Erythroblast (primary cell): ENCODE measurements at places on chromosomes 2 and 18.

GRCh38 chr2:66960161-66960560 lies 437.0 kb upstream of the ETAA1 start:
- DNase-seq, result no peak

GRCh38 chr2:219516888-219517287 lies 2.6 kb downstream of the ASIC4 start:
- DNase-seq, result no peak

GRCh38 chr2:144217853-144218633 lies 301.9 kb downstream of the ZEB2 start:
- no peak for DNase-seq

DNA sequence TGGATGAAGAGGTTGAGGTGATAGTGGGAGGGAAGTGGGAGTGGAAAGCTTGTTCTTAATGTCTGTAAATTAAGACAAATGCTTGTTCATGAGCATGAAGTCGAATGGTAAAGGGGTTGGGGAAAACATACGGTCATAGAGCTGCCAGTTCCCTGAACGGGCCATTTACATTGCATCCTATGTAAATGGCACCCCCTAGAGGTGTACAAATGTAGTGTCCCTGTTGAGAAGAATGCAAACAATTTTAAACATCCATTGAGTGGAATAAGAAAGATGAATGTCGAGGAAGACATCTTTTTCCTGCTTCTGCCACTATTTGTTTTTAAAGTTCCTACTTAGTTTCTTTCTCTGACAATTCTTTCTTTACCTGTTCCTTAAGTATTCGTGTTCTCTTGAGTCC lies 155.7 kb downstream of the RDH14 start:
- peak; percentile 4 for DNase-seq

GRCh38 chr2:134232461-134232860 lies 21.4 kb upstream of the MGAT5 start:
- no peak for DNase-seq

GRCh38 chr2:224444021-224444420 lies 42.1 kb upstream of the FAM124B start:
- DNase-seq, result peak; percentile 11

DNA sequence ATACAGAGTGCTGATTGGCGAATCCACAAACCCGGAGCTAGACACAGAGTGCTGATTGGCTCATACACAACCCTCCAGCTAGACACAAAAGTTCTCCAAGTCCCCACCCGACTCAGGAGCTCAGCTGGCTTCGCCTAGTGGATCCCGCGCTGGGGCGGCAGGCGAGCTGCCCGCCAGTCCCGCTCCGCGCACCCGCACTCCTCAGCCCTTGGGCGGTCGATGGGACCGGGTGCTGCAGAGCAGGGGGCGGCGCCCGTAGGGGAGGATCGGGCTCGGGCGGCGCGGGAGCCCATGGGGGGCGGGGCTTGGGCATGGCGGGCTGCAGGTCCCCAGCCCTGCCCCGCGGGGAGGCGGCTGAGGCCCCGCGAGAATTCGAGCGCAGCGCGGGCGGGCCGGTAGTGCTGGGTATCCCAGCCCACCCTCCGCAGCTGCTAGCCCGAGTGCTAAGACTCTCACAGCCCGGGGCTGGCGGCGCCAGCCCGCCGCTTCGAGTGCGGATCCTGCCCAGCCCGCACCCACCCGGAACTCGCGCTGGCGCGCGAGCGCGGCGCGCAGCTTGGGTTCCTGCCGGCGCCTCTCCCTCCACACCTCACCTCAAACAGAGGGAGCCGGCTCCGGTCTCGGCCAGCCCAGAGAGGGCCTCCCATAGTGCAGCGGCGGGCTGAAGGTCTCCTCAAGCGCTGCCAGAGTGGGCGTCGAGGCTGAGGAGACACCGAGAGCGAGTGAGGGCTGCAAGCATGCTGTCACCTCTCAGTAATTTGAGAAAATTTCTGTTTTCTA lies 75.5 kb upstream of the ATP5MC3 start:
- DNase-seq, result no peak

- no peak for DNase-seq
These were observed 106.3 kb upstream of the CDCA7 start for GRCh38 chr2:173248381-173248780.

GRCh38 chr2:11775384-11775783 lies 29.0 kb downstream of the LPIN1 start:
- DNase-seq, result no peak

- DNase-seq, result peak; percentile 47
These were observed 15.4 kb upstream of the MLPH start for GRCh38 chr2:237471438-237472186.

DNA sequence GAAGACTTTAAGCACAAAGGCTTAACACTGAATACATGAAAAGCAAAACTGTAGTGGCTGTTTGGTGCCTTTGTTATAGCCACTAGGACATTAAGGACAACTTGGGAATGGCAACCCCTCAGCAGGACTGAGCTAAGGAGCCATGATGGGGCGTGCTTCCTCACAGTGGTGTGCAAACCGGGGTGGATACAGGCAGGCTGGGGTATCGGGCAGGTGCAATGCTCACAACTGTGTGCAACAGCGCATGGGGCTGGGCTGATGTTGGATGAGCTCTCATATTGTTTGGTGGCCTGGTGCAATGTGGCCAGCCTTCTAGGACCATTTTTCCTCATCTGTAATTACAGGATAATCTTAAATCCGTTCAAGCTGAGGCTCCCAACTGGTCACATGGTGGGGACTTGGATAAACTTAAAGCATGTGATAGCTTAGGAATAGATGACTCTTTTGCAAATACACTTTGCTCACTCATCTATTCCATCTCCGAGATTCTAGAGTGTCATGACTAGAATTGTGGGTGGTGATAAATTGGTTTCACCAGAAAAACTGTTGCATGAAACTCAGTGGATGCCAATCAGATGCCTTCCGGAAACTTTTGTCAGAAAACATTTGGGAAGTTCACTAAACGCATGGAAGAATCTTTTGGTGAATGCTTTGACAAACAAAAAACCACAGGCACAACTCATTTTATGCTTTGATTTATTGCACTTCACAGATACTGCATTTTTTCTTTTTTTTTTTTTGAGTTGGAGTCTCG lies 116.5 kb downstream of the PXDN start:
- no peak for DNase-seq

- peak; percentile 75 for DNase-seq
These were observed 543 bp downstream of the HADHB start for GRCh38 chr2:26245231-26245732.

DNA sequence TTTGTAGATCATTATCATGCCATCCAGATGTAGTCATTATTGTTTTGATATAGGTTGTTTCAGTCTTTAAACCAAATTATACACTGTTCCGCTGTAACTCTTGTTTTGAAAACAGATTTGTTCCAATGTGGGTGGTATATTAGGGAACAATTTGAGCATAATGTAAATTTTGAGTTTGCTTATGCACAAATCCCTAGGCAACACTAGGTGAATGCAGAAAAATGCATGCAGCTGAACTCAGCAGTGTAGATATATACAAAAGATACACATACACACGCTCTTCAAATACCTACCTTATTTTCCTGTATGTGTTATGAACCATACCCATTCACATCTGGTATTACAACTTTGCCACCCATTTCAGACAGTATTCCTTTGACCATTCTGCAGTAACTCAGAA lies 35.8 kb downstream of the MSH2 start:
- DNase-seq, result no peak

DNA sequence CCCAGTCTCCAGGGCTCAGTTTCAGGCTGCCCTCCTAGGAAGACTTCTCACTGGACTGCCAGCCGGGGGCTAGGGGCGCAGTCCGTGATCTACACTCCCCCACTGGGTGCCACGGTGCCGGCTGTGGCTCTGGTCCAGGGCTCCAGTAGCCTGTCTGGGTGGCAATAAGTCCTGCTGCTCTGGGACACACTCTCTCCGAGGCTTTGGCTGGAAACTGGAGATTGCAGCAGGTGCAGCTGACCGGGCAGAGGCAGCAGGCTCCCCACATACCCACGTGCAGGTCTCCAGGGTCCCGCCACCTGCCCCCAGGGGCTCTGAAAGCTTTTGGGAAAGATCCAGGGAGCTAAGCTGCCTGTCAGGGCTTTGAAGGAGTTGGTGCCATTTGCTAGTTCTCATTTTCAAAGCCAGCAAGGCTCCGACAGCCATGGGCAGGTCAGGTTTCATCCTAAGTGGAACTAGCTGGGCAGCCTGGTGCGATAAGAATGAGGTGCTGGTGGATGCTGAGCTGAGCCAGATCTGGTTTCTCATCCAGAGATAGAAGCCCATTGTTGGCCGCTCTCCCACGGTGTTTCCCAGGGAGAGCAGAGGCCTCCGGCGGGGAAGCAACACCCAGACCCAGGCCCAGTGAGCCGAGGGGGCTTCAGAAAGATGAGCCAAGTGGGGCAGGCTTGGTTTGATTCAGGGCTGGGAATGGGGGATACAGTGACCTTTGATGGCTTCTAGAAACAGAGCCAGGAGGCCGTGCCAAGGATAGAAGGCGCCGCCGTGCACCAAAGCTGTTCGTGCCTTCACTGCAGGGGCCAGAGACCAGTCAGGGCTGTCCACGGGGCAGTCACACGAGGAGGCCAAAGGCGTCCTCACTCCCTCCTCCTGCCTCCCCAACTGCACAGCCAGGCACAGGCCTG lies 141.7 kb upstream of the GPC1 start:
- DNase-seq, result no peak

GRCh38 chr18:68803356-68803755 lies 5.5 kb downstream of the CCDC102B start:
- no peak for DNase-seq

GRCh38 chr2:62971936-62972335 lies 78.7 kb upstream of the OTX1 start:
- DNase-seq, result no peak

GRCh38 chr2:101188683-101189405 lies 37.7 kb upstream of the TBC1D8 start:
- DNase-seq, result no peak

DNA sequence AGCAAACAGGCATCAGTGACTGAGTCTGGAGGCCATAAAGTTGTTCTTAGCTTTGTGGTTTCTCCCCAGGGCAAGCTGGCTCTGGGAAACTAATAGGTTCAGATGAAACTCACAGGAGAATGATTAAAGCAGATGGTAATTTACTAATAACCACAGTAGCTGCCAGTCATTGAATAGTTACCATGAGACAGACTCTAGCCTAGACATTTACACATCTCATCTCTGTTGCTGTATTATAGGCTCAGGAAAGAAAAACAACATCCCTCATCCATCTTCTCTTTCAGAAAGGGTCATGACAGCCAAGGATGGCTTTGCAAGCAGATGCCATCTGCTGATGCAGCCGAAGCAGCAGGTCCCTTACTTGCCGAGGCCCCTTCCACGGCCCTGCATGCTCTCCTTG lies 314.0 kb upstream of the ID2 start:
- DNase-seq, result no peak

- DNase-seq, result peak; percentile 37
These were observed 9.6 kb upstream of the LRP1B start for GRCh38 chr2:142140434-142140845.

DNA sequence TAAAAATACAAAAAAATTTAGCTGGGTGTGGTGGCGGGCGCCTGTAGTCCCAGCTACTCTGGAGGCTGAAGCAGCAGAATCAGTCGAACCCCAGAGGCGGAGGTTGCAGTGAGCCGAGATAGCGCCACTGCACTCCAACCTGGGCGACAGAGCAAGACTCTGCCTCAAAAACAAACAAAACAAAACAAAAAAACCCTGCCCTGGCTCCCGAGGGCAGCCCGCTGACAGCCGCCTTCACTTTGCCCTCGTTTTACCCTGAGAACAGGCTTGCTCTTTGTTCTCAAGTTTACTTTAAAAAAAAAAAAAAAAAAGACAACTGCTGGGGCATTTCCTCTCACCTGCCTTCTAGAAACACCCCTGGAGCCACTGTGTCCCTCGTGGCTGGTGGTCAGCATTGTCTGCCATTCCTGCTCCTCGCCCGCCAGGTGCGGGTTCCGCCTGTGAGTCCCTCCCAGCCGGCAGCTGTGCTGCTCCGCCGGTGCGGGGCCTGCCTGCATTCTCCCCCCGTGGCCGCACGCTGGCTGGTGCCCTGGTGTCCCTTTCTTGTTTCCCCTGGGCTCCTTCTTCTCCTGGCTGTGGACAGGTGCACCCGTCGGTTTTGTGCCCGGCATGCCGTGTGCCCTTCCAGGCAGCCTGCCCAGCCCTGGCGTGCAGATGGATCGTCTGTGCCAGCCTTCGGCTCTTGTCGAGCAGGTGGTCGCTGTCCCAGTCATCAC lies 105.7 kb downstream of the USP40 start:
- DNase-seq, result no peak

DNA sequence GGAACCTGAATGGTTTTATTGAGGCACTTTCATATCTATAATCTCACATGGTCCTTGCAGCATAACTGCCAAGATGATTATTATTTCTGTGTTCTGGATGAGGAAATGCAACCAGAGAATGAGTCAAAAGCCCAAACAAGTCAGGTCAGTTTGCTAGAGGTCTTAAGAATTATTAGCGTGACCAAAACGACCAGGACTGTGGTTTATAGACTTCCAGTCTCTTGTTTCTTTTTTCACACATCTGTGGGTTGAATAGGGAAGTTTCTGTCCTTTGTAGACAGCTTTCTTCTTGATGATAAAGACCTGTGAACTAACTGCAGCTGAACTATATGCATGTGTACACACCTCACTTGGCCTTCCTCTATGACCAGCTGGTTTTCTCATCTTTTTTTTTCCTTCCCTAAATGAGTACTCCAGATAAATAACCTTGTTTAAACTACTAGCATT lies 13.9 kb downstream of the ADAM23 start:
- DNase-seq, result no peak

GRCh38 chr18:33853187-33853586 lies 275.2 kb downstream of the ASXL3 start:
- DNase-seq, result no peak

- DNase-seq, result no peak
These were observed 59.4 kb downstream of the MMADHC start for GRCh38 chr2:149527998-149528755.

DNA sequence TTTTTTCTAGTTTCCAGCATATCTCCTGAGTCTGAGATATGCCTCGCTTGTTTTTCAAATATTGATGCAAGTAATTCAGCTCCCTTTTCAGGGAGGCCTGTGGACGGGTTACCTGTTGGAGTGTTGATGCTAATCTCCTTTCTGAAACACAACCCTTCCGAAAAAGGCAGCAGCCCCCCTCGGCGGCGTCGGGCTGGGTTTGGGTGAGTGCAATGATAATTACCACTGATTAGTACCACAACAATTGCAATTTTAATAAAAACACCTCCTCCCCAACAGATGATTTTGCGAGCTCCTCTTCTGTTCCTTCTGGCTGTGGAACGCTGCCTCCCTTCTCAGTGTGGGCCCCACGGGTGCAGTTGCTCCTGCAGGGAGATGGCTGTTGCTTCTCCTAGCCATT lies 66.3 kb downstream of the PTGR3 start:
- no peak for DNase-seq

DNA sequence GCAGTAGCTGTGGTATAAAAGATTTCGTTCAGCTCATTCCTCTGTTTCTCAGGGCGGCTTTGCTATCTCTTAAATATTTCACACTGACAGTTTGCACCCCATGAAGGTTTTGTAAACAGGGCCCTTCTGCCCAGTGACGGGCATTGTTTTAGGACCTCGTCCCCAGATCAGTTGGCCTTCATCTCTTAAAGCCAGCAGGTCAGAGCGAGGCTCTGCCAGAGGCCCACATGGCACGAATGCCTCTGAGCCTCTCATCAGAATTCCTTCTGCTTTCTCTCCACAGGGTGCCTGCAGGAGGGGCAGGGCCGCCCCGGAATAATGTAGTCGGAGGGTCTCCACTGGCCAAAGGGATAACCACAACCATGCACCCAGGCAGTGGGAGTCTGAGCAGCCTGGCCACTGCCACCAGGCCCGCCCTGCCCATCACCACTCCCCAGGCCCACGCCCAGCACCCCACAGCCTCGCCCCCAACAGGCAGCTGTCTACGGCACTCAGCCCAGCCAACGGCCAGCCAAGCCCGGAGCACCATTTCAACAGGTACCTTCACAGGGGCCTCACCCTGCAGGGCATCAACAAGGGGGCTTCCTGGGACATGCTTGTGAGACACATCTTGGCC lies 177.0 kb downstream of the SEPTIN10 start:
- no peak for DNase-seq
